Globus pallidus (tissue), 1 donor: ENCODE measurements at places on chromosomes 6 and 20.

DNA sequence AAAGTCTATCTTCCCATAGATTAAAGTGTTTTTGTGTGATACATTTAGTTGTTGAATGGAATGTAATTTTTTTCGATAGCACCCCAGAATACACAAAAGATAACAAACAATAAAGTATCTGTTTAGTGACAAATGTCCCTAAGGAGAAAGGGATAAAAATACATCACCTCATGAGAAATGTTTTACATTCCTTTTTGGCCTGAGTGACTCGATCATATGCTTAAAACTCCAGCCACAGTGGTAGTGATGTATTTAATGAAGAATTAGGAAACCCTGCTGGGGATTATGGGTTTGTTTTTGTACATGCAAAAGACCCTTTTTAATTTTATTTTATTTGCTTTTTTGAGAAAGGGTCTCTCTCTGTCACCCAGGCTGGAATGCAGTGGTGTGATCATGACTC, 4.3 kb upstream of the SGK1 start:
- no peak for DNase-seq

GRCh38 chr6:150616586-150616985, 16.9 kb downstream of the PLEKHG1 start:
- DNase-seq, result no peak

DNA sequence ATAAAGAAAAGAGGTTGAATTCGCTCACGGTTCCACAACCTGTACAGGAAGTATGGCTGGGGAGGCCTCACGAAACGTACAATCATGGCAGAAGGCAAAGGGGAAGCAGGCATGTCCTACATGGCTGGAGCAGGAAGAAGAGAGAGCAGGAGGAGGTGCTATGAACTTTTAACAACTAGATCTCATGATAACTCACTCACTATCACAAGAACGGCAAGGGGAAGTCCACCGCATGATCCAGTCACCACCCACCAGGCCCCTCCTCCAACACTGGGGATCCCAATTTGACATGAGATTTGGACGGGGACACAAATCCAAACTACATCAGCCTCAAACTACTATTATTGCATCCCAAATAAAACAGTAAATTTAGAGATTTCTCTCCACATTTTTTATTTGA, 53.6 kb upstream of the CST7 start:
- DNase-seq, result no peak

DNA sequence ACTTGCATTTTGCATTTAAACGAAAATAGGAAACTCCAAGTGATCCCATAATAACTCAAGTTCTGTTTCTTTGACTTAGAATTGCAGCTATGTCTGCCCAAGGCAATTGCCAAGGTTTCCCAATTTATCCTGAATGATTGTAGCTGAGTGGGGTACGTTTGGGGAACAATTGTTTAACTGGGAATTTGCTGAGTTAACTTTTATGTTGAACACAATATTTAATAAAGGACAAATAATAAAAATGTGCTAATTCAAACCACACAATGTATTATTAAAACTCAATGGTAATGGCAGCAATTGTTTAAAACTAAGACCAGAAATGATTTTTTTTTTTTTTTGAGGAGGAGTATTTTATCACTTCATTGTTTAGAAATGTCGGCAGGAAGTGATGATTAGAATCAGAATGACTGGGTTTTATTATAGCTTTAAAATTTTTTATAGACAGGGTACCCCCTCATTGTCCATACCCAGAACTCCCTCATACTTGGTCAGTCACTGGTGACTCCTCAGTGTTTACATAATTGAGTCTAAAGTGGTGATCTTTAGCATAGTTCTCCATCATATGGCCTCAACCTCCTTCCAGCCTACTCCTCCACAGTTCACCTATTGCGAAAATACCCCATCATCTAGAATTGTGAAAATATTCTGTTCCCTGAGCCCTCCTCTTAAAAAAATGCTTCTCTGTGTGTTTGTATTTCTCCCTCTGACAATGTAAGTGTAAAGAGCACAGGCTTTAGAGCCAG, 389.2 kb upstream of the CITED2 start:
- no peak for DNase-seq

DNA sequence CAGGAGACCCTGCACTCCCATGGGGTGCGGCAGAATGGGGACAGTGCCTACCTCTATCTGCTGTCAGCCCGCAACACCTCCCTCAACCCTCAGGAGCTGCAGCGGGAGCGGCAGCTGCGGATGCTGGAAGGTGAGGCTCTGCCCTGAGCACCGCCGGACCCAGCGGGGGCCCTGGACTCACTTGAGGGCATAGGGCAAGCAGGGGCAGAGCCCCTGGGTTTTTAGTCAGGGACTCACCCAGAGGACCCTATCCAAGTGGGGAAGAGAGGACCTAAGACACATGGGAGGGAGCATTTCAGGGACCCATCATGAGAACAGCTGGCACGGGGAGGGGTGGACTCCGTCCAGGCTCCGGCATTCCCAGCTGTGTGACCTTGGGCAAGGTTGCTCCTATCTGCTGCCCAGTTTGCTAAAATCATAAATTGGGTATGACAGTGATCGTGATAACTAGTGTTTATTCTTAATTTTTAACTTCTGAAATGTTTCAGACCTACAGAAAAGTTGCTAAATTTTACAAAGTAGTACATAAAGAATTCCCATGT, 9.8 kb downstream of the RBCK1 start:
- no peak for DNase-seq

- DNase-seq, result no peak
Observed at GRCh38 chr6:12709116-12709515, 7.5 kb upstream of the PHACTR1 start.

DNA sequence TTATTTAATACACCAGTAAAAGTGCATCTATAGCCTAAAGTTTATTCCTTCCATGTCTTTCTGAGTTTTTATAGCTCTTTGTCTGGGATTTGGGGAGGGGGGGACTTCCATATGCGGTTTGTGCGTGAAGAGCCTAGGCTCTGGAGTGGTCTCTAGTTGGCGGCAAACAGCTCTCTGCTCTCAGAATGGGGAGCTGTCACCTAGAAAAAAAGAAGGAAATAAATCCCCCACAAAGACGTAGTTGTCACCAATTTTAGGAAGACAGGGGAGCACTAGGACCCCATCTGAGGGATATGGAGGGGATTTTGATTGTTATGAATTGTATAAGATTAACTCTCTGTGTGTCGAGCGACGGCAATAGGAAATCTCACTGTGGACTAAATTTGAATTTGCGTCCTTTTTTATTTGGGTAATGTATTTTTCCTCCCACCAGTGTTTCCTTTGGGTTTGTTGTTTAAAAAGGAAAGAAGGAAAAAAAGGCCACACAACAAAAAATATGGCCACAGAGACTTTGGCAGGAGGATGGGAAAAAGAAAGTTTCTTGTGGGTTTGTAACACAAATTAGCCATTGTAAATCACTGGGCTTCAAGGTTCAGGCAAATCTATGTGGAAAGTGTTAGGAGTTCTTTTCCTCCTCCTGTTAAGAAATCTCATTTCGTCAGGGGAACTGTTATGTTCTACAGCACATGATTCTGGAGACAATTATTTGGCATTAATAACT, 7.4 kb downstream of the POU3F2 start:
- peak; percentile 37 for DNase-seq

DNA sequence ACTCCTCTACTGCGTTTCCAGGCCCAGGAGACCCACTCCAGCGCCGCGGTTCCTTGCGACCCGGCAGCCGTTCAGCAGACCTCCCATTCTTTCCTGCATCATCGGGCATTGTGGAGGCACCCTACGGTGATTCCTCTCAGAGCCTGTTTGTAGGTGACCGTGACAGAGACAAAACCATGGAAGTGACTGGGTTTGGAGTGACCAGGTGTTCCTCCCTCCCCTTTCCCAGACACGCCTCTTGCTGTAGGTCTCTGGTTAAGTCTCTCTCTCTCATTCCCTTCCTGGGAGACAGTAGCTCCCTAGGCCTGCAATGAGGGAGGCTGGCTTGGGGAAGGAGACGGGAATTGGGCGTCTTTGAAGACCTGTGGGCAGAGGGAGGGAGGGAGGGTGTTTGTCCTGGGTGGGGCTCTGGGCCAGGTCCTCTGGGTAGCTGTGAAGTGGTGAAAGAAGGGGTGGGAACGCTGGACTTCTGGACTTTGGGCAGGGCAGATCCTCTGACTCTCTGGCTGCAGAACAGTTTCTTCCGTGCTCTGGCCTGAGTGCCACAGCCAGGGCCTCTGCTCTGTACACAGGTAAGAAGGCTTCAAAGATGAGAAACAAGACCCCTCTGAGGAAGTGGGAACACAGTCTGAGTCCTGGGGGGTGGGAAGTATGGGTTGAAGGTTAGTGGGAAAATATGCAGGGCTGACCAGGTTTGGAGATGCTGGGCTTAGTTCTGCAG, 763 bp downstream of the KLC4 start:
- DNase-seq, result no peak

GRCh38 chr6:103895136-103895535, 964.6 kb downstream of the HACE1 start:
- no peak for DNase-seq

DNA sequence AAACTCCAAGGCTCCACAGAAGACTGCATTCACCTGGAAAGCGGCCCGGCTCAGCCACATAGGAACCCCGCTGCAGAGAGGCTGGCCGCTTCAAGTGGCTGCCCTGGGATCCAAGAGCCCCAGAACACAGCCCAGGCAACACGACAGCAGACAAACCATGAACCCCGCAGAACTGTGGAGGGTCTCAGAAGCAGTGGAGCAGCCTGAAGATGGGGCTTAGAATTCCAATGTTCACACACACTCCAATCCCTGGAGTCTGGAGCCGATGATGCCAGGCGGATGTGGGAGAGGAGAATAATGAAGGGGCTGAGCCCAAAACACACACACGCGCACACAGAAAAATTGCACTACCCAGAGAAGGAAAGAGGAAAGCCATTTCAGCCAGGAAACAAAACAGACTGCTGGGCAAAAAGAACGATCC, 52.4 kb downstream of the NINL start:
- DNase-seq, result peak; percentile 54

GRCh38 chr6:27279513-27280063, 32.1 kb downstream of the PRSS16 start:
- DNase-seq, result no peak

GRCh38 chr6:82711971-82712370, 348.4 kb downstream of the TPBG start:
- DNase-seq, result peak; percentile 61

DNA sequence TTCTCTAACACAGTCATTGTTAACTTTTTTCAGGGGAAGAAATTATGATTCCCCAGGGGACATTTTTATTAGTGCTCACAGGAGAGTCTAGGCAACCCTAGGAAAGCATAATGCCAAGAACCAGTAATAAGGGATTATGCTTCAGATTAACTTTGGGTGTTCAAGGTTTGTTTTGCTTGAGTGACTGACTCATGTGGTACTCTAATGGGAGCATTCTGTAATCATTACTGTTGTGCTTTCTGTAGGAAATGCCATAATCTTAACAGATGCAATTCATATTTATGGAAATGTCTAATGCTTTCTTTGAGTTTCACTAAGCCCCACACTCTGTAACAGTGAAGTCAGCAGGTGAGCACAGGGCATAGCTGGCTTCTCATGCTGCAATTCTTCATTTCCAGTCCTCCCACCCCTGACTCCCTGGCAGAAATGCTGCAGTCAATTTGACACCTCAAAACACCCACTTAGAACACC, 263.4 kb upstream of the MAN1A1 start:
- no peak for DNase-seq

DNA sequence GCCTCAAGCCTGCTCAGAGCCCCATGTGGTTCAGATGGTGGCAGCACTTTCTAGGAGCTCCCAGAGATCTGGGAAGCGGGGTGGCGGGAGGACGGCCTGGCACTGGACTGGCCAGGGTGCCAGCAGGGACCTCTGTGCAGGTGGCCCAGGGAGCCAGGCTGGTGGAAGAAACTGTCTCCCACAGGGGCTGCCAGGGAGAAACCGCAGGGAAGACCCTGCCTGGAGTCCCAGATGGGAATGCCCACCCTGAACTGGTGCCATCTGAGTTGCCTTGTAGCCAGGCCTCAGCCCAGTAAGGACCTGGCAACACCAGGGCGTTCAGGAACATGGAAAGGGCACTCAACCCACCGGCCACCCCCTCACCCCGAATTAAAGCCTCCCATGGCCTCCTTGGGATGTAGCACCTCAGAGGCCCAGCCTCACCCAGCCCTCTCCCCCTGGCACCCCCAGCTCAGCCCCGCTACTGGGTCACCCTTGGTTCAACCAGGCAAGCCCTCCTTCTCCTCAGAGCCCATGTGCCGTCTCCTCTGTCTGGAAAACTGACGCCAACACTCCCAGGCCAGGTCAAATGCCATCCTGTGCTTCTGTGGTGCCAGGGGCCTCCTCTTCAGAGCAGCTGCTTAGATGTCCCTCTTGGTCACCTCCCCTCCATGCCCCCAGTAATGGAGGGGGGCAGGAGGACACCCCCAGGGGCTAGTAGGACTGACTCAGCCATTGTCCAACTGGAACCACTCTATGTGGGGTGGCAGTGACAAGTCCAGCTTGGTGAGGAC, 5.9 kb upstream of the C20orf144 start:
- DNase-seq, result no peak

DNA sequence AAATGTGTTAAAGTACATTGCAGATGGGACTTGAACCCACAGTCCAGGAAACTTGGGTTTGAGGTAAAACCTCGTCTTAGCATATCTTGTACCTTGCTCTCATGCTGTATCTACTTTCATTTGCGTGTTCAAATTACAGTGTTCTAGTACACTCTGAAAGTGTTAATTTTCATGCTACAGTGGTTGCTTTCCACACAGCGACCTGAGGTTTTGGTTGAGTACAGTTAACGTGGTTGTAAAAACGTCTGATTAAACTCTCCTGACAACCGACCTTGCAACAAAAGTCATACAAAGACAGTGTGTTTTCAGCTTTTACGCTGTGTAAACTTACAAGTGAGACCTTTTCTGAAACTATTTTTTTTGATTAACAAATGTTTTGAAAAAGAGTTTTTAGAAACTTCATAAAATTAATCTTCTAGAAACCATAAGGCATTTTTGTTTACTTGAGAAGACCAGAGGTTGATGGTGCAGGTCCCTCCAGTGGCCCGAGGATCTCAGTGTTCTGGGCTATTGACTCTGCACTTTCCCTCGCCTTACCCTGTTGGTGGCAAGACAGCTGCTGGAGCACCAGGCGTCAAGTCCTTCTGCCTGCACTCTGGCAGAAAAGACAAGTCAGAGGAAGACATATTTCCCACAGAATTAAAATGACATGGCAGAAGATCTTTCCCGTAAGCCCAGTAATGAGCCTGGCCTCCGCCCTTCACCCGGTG, 334.0 kb downstream of the THBS2 start:
- DNase-seq, result no peak

DNA sequence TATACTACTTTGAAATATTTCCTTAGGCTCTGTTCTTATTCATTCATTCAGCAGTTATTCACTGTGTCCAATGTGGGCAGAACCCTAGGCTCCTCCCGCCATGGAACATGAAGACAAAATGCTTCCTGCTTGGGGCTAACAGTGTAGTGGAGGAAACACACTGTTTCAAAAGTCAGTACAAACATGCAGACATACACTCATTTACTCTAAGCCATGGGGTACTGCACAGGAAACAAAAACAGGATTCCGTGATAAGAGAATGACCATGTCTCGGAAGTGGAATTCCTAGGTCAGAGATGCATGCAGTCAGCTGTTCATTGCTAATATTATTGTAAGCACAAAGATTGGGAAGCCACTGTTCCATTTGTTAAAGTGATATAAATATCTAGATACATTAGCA, 18.4 kb upstream of the FAM209A start:
- no peak for DNase-seq
